ENCODE measurements at places on chromosomes 5 and 9.

DNA sequence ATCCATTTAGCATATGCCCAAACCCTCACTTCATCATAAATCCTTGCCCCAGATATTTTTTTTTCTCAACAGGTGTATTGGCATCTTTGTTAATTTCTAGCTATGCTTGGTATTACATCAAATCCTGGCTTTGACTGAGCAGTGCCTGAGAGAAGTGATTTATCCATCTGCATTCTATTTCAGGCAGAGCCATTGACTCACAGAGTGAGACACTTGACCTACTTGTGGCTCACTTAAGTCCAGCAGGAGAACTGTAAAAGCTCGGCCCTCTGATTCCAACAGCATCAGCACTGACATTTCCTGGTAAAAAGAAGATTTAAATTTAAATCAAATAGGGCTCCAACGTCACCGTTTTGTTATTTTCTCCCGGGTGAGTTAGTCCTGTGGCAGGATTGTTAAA is 93.4 kb downstream of the PLK2 start:
- no peak for DNase-seq

GRCh38 chr9:29214154-29214689 is 1640.9 kb upstream of the C9orf72 start:
- DNase-seq: peak; percentile 75

GRCh38 chr5:153678617-153679329 is 188.3 kb downstream of the GRIA1 start:
- no peak for DNase-seq

DNA sequence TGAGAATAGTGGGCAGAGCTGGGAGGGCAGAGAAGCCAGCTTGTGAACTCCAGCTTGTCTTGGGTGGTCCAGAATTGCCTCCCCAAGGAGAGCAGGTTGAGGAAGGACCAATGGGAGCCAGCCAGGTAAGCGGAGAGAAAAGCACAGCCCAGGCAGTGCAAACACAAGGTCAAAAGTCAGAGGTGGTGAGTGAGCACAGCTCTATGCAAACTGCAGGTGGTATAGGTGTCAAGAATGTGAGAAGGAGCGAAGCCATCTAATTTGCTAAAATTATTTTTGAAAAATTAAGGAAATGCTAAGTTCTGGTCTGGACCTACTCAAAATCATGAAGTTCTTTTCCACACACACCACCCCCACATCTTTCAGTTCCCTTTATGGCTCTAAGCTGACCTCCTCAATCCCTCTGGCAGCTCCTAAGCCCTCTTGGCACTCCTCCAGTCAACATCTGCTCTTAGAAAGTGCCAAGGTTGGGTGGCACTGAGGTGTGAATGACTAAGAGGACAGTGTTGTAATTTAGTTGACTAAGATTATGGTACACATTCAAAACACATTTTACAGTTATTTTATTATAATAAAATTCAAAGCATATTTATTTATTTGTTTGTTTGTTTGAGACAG is 6.6 kb upstream of the OTULINL start:
- no peak for DNase-seq

GRCh38 chr5:150017226-150018005 is 16.9 kb downstream of the HMGXB3 start:
- DNase-seq: no peak

DNA sequence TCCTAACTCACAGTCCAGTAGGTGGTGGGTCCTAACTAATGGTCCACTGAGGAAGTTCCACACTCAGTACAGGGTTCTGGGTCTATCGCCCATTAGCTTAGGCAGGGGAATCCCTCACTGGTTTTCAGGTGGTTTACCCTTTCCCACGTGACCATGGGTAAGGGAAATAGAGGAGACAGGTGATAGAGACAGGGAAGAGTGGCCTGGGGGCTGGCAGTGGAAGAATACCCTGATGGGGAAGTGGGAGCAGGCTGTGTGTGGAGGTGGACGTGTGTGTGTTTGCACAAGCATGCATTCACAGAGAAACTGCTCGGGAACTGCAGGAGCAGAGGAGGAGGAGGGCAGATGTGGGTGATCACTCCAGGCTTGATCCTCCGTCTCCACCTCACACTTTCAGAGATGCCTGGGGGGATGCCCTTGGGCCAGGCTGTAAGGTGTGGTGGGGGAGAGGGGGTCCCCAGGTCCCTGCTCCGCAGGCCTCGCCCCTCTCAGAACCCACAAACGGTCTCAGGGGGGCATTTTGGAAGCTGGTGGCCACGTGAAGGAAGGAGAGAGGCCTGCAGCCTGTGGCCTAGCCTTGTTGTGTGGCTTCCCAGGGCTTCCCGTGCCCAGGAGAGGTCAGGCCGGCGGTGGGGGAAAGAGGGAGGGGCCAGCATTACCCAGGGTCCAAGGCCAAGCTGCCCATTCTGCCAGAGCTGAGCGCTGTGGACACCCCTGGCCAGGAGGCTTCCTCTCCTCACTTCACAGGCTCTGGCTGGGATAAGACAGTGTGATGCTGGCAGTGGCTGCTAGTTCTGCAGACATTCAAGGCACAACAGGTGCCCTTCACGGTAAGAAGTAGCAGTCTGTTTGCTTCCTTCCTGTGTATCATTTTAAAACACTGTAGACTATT is 80.0 kb downstream of the OTULIN start:
- no peak for DNase-seq

- DNase-seq: no peak
These were observed 138.8 kb downstream of the PAM start for GRCh38 chr5:102893942-102894341.

- no peak for DNase-seq
These were observed 136.5 kb downstream of the PBX3 start for GRCh38 chr9:125883565-125884217.

DNA sequence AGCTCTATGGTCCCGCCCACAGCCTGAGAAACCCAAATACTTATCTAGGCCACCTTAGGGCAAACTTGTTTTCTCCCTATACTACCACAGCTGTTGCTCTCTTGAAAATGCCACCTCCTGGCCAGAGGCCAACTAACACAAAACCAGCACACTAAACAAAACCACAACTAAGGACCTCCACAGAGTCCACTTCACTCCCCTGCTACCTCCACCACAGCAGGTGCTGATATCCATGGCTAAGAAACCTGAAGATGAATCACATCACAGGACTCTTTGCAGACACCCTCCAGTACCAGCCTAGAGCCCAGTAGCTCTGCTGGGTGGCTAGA is 108.4 kb downstream of the ALDH1A1 start:
- DNase-seq: no peak

DNA sequence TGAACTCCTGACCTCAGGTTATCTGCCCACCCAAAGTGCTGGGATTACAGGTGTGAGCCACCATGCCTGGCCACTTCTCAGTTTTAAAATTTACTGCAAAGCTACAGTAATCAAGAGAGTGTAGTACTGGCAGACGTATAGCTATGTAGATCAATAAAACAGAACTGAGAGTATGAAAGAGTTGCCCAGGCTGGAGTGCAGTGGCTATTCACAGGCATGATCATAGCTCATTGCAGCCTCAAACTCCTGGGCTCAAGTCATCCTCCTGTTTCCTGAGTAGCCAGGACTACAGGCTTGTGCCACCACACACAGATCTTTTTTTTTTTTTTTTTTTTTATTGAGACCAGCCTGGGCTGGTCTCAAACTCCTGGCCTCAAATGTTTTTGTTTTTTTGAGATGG is 26.5 kb upstream of the NCS1 start:
- DNase-seq: no peak

DNA sequence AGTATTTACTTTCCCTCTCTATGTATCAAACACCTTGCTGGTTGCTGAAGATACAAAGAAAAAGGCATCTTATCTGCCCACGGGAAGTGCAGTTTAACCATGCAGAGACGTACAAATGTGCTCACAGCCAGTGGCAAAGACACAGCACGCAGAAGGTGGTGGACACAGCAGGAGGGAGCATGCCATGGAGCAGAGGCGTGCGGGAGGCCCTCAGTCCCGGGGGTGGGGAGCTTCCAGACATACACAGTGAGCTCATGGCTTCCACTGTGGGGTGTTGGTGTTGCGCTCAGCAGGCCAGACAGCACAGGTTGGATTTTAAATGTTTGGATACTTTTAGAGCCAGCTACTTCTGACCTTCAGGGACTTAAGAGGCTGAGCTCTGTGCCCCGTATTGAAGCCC is 8.8 kb upstream of the BARX1 start:
- peak; percentile 18 for DNase-seq

DNA sequence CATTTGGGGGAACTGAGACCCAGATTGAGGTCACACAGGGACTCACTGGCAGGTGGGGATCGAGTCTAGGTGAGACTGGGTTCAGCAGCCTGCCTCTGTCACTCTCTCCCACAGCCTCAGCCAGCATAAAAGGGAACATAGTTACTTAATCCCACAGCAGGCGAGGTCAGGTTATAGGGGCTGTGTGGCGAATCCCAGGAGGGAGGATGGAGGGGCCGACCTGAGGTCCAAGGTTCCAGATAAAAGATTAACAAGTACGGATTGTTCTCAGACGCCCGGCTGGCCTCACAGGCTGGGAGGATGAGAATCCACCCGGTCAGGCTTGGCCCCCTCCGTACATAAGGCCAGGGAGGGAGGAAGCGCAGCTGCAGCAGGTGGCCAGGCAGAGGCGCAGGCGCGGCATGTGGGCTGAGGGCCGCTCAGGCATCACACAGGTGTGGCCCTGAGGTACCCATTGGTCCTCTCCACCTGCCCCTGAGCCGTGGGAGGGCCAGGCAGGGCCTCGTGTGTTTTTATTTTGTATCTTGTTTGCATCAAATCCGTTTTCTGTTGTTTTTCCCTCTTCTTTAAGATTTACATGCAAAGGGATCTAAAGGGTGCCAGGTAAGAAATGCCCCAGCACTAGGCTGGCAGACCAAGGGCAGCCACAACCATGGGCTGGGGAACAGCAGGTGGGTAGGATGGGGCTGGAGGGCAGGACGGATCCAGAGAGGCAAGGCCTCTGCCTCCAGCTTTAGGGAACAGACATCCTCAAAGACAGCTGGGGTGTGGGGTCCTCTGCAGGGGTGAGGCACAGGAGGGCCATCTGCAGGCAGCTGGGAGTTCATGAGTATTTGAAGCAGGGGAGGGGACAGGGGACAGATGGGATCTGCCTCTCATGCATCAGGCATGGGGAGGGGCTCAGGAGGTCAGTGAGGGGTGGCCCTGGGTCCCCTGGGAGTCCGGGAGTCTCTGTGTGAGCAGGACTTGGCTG is 3.6 kb downstream of the SUSD3 start:
- peak; percentile 86 for DNase-seq

DNA sequence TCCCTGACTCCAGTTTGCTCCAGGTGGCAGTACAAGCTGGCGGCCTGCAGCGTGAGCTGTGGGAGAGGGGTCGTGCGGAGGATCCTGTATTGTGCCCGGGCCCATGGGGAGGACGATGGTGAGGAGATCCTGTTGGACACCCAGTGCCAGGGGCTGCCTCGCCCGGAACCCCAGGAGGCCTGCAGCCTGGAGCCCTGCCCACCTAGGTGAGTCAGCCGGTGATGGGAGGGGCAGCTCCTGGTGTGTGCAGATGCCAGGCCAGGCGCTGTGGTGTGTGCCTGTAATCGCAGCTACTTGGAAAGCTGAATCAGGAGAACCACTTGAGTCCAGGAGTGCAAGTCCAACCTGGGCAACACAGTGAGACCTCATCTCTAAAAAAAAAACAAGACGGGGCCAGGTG is 10.0 kb upstream of the CACFD1 start:
- DNase-seq: no peak

GRCh38 chr9:114382699-114383520 is 4.9 kb downstream of the AKNA start:
- peak; percentile 82 for DNase-seq

GRCh38 chr9:131605770-131606590 is 60.7 kb downstream of the PRRT1B start:
- DNase-seq: no peak

- no peak for DNase-seq
These were observed 59.8 kb downstream of the ARHGEF37 start for GRCh38 chr5:149641000-149641576.

- peak; percentile 88 for DNase-seq
These were observed 69.4 kb downstream of the MSX2 start for GRCh38 chr5:174793684-174794328.

DNA sequence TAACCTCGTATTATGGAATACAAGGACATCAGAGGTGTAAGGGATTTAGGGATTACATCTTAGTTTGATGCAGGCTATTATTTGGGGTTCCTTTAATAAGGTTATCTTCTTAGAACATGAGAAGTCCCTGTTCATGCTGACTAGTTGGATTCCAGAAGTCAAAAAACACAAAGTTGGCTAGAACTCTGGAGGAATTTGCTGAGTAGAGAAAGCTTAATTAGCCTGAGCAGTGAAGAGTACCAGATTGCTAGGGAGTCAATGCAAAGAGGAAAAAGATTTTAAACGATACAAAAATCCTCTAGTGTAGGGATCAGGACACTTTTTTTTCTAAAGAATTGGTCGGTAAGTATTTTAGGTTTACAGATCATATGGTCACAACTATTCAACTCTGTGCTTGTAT is 1872.5 kb upstream of the C9orf72 start:
- no peak for DNase-seq

- no peak for DNase-seq
These were observed 115.8 kb upstream of the CCDC152 start for GRCh38 chr5:42640835-42641234.

- DNase-seq: no peak
These were observed 13.6 kb upstream of the ARSI start for GRCh38 chr5:150316320-150316719.

DNA sequence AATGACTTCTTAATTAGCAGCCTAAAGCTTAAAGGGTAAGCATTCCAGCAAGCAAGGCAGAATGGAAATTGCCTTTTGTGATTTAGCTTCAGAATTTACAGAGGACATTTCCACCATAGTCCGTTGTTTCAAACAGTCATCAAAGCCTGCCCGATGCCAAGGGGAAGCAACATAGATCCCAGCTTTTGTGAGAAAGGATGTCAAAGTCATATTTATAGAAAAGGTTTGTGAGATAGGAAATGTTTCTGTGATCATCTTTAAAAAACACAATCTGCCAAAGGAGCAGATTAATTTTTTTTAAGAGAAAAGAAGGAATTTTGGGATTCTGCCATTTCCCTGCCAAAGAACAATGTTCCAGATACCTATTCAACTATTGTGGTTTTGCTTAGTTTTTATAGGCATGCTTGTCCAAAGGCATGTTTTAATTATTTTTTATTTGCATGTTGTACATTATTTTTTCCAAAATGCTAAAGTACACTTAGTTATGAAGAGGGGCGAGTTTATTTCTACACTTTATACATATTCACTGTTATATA is 346.9 kb downstream of the ZNF608 start:
- DNase-seq: no peak

DNA sequence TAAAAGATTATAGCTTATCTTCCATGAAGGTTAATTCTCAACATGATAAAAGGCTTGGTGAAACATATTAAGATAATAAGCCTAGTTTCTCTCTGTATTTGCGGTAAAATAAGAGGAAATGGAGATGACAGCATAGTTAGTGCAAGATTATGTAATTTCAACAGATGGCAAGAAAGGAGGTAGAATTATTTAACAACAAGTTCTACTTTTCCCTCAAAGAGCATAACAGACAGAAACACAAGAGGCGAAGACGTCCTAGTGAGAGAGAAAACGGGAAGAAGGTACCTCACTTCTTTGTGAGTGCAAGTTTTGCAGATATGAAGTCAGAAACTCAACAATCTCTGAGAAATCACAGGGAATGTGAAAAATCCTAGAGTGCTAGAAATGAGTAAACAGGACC is 144.8 kb upstream of the ADCY2 start:
- no peak for DNase-seq

Data from H7 (cell line).